ENCODE measurements at places on chromosomes 7 and 10.

GRCh38 chr7:47034180-47034579 lies 547.7 kb downstream of the TNS3 start:
- DNase-seq, result no peak

- no peak for DNase-seq
Observed at GRCh38 chr7:30027740-30028215, 434 bp upstream of the PLEKHA8 start.

DNA sequence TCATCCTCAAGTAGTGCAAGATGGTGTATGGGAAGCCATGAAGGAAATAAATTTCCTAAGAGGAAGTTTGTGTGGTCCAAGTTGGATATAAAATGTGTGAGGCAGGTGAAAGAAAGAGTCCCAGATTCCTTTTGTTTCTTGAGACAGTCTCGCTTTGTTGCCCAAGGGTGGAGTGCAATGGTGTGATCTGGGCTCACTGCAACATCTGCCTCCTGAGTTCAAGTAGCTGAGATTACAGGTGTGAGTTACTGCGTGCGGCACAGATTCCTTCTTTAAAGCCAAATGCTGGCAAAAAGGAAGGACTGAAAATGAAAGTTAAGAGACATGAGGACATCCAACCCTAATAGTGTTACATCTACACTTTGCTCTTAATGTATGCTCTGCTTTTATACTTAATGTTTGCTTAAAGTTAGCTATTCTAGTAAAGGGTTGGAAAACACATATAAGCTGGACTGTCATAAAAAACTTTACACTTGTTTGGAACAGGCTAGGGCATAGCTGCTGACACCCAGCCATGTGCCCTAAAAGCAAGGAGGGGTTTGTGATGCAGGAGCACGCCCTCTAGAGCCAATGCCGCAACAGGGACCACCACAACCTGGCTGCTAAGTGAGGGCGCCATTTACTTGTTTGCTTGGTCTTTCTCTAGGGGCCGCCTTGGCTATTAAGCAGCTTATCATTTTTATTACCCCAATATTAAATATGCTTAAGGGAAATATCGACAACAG lies 34.5 kb downstream of the CLEC2L start:
- DNase-seq, result no peak

GRCh38 chr10:12349629-12350166 lies 351 bp downstream of the CAMK1D start:
- no peak for DNase-seq

- no peak for DNase-seq
Observed at GRCh38 chr7:117766913-117767312, 106.3 kb downstream of the CTTNBP2 start.

- DNase-seq, result no peak
Observed at GRCh38 chr7:109476409-109476808, 906.7 kb downstream of the DNAJB9 start.
